H54 (cell line): ENCODE measurements at places on chromosomes 5 and 9.

DNA sequence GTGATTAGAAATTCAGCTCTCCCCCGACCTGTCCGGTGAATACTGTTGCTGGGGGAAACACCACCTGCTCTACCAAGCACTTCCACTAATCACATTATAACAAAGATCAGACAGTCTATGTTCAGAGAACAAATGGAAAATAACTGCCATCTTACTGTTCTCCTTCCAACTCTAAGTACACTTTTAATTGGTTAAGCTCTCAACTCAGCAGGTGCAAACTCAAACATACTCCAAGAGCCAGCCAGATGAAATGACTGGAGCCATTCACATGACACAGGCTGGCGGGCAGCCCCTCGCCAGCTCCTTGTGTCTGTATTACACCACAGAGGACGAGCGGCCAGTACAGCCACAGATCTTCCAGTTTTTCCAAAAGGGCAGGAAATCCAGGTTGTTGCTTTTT is 16.1 kb downstream of the LIFR start:
- DNase-seq = no peak

- no peak for DNase-seq
Observed at GRCh38 chr5:95411474-95411873, 20.3 kb downstream of the FAM81B start.

DNA sequence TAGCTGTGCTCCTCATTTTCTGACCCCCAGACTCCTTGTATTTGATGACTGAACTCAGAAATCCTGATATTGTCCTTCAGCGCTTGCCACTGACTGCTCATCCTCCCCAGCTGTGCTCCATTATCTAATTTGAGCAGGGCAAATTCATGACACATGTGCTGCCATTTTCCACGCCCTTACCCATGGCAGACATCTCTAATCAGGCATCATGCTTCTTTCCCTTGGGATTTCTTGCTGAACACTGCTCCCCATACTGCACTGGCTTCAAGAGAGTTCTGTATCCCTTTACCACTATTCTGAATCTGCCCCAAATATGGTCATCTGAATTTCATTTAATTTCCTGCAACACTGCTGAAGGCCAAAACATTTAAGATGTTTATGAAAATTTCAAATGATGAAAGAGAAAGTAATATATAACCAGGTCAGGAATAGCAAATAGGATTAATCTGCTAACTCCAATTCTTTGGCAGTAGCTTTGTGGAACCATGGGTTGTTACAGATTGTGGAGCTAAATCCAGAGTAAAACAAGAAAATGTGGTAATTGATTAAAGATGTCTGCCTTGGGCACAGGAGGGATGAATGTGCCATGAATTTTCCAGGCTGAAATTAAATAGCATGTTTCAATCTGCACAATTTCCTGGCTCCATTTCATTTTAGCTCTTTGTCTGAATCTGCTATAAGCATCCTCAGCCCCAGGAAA is 93.6 kb downstream of the CYFIP2 start:
- no peak for DNase-seq

GRCh38 chr9:37571282-37571681 is 4.9 kb downstream of the FBXO10 start:
- no peak for DNase-seq

GRCh38 chr5:10289991-10290390 is 17.7 kb downstream of the CMBL start:
- DNase-seq = no peak

DNA sequence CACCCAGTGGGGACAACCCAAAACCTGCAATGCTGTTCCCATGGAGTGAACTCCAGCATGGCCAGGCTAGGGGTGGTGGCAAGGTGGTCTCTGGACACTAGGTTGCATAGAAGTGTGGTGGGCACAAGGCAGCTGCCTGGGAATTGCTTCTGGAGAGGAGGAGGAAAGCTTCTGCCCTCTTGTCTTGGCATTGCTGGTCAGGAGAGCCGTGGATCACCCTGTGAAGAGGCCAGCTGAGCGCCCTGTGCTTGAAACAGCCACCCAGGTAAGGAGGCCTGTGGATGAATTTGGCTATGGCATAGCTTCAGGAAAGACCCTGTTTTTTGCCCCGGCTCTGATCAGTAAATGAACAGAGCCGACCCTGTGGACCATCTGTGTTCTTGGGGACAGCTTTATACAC is 273.1 kb downstream of the HSPA4 start:
- DNase-seq = no peak

DNA sequence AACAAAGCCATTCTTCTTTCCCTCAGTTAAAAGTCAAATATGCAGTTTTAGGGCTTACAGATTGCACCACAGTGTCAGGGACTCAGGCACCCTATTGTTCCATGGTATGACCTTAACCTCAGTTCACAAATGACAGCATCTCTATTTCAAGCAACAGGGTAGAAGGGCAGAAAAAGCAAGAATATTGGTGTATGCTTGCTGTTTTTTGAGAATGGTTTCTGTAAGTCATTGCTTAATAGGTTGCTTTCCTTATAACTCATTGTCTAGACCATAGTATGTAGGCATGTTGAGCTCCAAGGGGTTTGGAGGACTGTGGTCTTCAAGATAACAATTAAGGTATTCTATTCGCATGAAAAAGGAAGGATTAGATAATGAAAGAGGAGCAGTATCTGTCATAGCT is 183.5 kb upstream of the EDIL3 start:
- DNase-seq = no peak

DNA sequence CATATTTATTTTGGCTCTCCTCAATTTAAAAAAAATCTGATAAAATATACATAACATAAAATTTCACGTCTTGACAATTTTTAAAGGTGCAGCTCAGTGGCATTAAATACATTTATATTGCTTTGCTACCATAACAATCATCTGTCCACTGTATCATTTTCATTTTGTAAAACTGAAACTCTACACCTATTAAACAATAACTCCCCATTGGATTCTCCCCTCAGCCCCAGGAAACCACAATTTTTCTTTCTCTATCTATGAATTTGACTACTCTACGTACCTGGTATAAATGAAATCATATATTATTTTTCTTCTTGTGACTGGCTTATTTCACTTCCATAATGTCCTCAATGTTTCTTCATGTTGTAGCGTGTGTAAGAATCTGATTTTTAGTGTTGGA is 563.5 kb downstream of the PRR16 start:
- no peak for DNase-seq

- no peak for DNase-seq
Observed at GRCh38 chr5:68251804-68252522, 36.4 kb downstream of the PIK3R1 start.

DNA sequence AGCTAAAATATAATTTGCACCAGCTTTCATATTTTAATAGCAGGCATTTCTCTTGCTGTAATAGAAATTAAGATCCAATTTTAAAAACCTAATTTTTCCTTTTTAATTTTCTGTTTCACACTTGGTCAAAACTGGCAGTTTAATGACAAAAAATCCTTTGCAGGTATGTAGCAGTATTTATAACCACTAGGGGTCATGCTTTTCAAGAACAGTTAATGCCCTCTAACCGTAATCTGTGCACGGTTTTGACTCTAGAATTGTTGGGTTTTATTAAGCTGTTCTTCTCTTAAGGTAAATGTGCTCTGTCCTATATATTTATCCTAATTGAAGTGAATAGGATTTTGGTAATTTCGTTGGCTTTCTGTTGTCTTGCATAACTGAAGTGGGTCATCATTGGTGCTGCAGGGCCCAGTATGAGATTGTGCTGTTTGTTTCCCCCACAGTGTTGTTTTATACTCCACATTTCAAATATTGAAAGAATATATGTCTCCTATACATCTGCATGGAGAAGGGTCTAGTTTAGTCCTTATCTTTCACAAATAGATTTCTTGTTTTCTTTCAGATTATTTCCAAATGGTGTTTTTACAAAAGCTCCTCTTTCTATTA is 107.4 kb downstream of the SCAMP1 start:
- peak; percentile 10 for DNase-seq

DNA sequence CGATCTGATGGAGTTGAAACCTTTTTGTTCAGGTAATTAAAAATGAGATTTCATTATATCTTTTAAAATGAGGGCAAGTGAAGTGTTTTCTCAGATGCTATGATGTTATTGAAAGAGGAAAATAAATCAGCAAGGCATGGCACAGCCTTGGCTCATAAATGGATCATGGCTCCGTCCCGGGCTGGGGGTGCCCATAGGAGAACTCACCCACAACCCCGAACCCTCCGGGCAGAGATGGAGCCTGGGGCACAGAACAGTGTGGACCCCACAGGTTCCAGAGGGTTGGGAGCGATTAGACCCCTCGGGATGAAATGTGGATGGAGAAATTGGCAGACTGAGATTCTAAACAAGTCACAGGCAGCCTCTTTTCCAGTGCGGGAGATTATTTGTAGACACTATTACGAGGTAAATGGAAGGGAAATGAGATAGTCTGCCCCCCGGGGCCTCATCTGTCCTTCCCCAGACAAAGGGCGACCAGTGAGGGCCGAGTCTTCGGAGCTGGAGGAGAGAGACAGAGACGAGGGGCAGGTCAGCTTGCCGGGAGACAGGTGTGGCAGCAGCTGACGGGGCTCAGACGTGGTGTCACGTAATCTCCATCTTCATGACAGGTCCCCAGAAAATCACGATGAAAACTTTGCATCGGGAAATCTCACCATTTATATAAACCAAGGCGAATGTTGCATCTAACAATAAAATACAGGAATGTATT is 33.7 kb downstream of the NDUFS6 start:
- no peak for DNase-seq

- no peak for DNase-seq
Observed at GRCh38 chr9:109459423-109459822, 38.7 kb downstream of the PTPN3 start.

GRCh38 chr5:79936646-79937216 is 54.3 kb downstream of the MTX3 start:
- DNase-seq = no peak

DNA sequence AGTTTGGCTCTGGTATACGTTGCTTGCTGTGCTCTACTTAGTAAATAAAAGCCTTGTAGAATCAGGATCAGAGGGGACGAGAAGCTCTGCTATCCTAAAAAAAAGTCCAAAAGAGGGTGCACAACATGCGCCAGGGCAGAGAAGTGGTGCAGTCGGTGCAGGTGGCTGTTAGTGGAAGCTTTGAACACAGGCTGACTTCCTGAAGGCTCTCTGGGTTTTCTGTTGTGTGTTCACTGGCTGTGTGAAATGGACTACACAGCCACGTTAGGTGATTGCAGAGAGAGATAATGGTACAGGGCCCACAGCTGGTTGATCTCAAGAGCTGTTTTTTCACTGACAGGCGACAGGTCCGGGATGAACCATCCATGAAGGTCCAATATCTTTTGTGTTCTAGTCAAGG is 167.4 kb downstream of the TMEM167A start:
- no peak for DNase-seq

DNA sequence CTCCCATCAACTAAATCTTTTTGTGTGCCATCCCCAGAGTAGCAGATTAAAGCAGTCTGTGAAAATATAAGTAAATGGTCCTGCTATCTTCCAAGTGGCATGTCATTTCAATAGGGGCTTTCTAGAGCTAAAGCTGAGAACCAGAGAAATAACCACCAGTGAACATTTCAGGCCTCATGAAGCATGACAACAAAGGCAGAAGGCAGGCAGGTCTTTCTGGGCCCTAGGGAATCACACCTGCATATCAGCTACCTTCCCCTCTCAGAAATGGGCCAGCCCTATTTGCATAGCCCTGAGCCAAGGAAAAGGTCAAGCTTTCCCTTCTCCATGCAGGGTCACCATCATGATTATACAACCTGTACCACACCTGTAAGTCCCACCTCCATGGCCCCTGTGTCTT is 205.3 kb downstream of the DEPDC1B start:
- no peak for DNase-seq

DNA sequence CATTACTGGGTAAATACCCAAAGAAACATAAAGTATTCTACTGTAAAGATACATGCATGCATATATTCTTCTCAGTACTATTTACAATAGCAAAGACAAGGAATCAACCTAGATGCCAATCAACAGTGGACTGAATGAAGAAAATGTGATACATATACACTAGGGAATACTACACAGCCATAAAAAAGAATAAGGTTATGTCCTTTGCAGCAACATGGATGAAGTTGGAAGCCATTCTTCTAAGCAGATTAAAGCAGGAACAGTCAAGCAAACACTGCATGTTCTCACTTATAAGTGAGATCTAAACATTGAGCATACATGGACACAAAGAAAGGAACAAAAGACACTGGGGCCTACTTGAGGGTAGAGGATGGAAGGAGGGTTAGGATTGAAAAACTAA is 39.6 kb upstream of the NDUFS4 start:
- DNase-seq = no peak

GRCh38 chr9:114829574-114830440 is 24.0 kb upstream of the TNFSF15 start:
- no peak for DNase-seq

DNA sequence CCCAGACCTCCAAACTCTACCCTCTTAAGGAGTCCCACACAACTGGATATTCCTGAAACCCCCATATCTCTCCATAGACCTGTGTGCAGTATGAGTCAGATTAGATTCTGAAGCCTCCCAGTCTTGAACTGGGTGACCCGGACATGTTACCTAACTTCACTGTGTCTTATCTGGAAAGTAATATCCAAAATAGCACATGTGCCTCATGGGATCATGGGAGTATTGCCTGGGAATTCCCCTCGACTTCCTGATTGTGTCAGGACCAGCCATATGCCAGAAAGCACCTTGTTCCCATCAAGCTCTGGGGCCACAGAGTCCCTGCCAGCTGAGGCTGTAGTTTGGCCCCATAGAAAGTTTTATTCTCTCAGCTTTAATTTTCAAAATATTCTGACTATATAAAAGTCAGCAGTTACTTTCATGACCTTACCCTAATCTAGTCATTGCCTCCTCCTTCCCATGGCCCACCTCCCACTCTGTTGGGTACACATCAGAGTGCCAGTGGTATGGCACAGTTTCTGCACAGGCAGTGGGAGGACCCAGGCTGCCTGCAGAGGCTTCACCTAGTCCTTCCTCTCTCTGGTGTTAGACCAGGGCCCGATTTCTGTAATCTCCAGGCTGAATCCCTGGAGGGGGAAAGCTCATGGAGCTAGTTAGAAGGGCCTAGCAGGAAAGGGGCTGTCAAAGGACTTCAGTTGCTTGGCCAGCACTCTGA is 19.5 kb upstream of the B4GALT1 start:
- no peak for DNase-seq

GRCh38 chr9:69997524-69997923 is 46.1 kb upstream of the MAMDC2 start:
- DNase-seq = no peak

DNA sequence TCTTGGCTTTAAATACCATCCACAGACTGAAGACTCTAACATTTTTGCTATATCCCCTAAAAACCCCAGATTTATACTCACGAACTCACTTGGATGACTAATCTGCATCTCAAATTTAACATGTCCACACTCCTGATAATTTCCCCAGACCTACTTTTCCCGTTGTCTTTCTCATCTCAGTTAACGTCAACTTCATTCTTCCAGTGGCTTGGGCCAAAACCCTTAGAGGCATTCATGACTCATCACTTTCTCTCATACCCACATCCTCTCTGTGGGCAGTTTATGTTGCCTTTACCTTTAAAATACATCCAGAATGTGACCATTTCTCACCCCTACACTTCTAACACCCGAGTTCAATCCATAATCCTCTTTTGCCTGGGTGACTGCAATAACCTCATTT is 96.7 kb downstream of the EDIL3 start:
- DNase-seq = peak; percentile 36
